ENCODE measurements at places on chromosomes 13 and 19.

GRCh38 chr19:46806656-46807055 lies 18.3 kb upstream of the SLC1A5 start:
- DNase-seq: peak; percentile 91

- no peak for DNase-seq
Observed at GRCh38 chr19:43476606-43477005, 11.2 kb upstream of the LYPD3 start.

DNA sequence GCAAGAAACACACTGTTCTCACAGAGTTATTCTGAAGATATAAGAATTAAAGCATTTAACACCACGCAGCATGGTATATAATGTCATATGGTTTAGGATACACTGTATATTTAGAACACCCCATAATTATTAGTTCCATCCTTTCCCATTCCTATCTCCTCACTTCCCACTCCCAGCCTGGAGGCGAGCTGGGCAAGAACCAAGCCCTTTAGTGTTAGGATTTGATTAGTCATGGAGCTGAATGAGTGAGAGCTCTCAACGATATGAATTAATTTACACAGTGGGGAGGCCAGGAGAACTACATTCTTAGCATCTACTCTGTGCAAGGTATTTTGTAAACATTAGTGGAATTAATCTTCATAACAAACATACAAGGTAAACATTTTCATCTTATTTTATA lies 934.3 kb downstream of the DIAPH3 start:
- DNase-seq: no peak

GRCh38 chr19:41945135-41945766 lies 13.9 kb downstream of the RABAC1 start:
- DNase-seq: peak; percentile 39

DNA sequence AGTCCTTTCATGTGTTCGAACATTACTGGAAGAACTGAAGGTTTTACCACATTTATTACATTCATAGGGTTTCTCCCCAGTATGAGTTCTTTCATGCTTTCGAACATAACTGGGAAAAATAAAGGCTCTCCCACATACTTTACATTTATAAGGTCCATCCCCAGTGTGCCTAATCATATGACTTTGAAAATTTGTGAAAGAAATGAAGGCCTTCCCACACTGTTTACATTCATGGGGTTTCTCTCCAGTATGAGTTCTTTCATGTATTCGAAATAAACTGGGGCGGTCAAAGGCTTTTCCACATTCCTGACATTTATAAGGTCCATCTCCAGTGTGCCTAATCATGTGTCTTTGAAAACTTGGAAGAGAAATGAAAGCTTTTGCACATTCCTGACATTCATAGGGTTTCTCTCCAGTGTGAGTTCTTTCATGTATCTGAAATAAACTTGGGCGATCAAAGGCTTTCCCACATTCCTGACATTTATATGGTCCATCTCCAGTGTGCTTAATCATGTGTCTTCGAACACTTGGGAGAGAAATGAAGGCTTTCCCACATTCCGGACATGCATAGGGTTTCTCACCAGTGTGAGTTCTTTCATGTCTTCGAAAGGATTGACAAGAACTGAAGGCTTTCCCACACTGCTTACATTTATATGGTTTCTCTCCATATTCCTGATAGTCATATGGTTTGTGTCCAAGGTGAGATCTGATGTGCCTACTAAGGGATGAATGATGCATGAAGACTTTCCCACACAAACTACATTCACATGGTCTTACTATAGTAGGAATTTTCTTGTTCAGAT lies 24.0 kb downstream of the ZNF564 start:
- DNase-seq: peak; percentile 38

DNA sequence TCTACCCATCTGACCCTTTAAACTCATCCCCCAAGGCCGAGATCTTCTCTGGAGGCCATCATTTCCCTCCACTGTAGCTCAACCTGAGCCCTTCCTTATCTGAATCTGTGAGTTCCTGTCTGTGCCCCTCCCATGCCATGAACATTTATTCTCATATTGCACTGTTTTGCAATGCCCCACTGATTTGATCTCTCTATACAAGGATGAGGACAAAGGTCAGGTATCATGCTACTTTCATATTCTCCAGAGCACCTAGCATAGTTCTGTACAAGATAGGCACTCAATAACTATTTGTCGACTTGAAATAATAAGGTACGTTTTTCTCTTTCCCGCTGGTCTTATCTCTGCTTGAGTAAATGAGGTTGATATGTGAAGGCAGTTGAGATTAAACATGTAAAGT lies 135.5 kb downstream of the KLF5 start:
- no peak for DNase-seq

DNA sequence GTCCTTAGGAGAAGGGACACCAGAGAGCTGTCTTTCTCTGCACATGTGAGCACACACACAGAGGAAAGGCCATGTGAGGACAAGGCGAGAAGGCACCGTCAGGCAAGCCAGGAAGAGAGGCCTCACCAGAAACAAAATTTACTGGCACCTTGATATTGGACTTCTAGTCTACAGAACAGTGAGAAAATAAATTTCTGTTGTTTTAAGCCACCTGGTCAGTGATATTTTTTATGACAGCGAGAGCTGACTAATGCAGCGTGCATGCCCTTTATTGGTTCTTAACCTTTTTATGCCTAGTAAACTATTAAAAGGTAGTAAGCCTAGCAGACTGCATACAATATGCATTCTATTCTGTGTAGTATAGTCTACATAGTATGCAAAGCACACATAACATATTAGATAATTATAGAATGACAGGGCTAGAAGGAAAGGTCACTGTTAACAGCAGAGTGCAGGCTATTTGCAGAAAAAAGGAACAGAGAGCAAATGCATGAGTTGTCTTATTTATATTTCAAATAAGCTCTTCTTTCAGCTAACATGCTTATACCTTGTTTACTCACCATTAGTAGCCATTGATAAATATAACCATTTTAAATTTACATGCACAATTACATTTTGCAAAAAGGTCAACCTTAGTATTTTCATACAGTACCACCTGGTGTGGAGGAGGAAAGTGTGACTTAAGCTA lies 25.2 kb upstream of the KATNAL1 start:
- no peak for DNase-seq

DNA sequence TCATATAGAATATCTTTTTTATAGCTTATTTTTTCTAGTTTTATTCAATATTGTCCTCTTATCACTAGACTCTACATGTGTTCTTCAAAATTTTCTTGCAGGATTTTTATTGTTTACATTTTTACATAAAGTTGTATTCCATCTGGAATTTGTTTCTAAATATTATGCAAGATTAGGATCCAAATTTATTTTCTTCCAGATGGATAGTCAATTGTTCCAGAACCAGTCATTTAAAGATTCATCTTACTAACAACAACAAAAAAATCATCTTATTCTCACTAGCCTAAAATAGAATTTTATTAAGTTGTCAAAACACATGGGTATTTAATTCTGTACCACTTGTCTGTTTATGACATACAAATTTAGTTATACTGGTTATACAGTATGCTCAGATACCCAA lies 390.4 kb upstream of the GPC6 start:
- DNase-seq: no peak

GRCh38 chr19:51086153-51086850 lies 3.6 kb upstream of the KLK14 start:
- DNase-seq: no peak

GRCh38 chr19:14402332-14403144 lies 16.6 kb downstream of the DDX39A start:
- DNase-seq: peak; percentile 91

GRCh38 chr13:97432232-97432916 lies 1.6 kb upstream of the RAP2A start:
- no peak for DNase-seq

DNA sequence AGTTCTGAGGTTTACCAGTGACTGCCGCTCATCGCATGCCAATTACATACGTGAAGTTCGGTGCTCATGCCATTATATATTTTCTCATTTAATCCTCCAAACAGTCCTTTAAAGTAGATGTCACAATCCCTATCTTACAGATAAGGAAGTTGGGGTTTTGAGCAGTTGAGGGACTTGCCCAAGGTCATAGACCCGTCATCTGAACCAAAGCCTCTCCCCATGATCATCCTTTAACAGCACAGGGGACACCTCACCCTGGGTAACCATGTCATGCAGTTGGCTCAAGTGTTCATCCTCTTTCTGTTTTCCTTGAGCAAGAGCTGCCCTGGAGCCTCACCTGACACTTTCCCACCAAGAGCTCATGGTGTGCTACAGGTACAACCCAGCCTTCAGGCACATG lies 69.1 kb downstream of the HSPH1 start:
- DNase-seq: peak; percentile 32

- DNase-seq: peak; percentile 81
Observed at GRCh38 chr19:53849237-53849676, 18.4 kb upstream of the MYADM start.

DNA sequence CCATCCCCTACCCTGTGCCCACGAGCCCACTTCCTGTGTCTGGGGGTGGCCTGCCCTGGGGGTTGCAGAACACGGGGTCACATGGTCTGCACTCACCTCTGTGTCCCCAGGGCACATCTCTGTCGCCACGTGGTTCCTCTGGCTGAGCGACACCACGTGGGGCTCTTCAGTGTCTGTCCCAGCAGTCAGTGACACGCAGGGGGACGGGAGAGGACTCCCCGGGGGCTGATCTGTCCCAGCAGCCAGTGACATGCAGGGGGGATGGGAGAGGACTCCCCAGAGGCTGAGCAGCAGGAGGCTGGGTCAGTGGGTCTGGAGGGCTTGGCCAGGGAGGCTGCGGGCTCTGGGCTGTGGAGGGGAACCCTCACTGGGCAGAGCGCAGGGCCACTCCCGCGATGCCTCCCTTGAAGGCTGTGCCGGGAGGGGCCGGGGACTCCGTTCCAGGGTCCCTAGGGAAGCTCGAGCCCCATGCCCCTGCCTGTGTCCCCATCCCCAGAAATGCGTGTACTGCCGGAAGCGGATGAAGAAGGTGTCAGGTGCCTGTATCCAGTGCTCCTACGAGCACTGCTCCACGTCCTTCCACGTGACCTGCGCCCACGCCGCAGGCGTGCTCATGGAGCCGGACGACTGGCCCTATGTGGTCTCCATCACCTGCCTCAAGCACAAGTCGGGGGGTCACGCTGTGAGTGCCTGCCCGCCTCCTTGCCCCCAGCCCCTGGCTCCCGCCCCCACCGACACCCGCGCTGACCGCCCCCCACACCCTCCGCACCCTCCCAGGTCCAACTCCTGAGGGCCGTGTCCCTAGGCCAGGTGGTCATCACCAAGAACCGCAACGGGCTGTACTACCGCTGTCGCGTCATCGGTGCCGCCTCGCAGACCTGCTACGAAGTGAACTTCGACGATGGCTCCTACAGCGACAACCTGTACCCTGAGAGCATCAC lies 174.8 kb downstream of the KDM4B start:
- DNase-seq: no peak

DNA sequence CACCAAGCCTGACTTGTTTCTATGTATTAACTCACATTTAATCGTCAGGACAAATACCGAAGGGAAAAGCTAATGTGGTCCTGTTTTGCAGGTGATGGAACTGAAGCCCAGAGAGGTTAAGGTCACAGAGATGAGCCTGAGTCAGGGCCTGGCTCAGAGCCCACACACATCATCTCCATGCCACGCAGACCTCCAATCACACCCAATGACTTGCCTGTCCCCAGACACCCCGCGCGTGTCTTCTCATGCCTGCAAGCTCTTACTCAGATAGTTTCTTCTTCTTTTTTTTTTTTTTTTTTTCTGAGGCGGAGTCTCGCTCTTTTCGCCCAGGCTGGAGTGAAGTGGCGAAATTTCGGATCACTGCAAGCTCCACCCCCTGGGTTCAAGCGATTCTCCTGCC lies 16.4 kb downstream of the SIX5 start:
- DNase-seq: peak; percentile 24

GRCh38 chr19:1516395-1516753 lies 3.6 kb upstream of the ADAMTSL5 start:
- DNase-seq: no peak

- peak; percentile 45 for DNase-seq
Observed at GRCh38 chr19:19438366-19439175, 33.1 kb downstream of the GATAD2A start.

DNA sequence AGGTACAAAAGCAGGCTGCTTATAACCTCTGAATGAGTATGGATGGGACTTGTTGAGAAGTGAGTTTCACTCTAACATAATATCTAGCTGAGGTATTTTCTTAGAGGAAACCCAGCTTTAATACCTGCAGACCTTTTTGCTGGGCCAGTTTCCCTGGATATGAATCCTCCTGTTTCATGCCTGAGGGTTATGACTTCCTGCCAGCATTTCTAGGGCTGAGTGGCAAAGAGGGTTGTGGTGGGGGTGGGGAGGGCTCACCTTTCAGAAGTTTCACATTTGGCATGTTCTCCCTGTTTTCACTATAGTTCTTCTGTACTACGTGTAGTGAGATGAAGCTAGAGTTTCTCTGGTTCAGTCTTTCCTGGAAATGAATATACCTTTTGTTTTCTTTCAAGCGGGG lies 73.7 kb downstream of the LACC1 start:
- DNase-seq: no peak

DNA sequence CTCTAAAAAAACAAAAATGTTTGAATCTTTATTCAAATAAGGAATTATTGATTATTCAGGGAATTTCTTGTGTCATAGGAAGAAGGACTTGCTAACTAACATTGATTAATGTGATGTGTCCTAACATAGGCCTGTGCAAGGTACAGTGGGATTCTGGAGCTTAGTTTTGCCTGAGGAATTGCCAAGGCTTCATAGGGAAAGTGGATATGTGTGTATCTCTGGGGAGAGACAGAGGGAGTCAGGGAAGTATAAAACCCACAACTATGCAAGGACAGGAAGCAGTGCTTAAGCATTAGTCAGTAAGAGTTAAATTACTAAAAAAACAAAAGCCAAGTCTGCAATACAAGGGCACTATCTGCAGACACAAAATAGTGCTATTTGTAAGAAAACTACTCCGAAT lies 59.6 kb downstream of the WDFY2 start:
- no peak for DNase-seq

DNA sequence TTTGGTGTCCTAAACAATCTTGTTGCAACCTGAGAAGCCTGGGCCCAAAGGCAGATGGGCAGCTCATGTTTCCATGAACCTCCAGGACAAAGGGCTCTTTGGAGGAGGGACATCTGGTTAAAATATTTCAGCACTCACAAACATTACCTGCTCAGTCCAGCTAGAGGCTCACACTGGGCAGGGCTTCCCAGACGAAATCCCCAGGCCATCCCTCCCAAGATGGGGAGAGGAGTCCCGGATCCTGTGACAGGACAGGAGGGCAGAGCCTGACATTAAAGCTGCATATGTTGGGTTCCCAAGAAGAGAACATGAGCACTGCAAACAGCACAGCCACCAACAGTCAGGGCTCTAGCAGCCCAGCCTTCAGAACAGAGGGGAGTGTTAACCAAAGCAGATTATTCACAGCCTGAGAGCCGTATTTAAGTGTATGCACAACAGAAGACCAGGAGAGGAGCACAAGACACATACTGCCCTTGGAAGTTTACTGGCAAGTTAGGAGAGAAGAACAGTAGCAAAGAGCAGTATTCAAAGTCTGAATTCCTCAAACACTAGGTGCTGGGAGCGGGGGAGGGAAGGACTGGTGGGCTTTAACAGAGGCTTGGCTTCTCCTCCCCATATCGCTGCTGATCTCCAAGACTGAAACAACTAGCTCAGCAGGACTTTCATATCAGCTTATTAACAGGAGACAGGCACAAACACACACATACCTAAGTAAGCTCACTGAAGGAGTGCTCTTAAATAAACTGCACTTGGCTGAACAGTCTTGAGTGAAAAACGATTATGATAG lies 12.3 kb downstream of the ATP7B start:
- DNase-seq: no peak
